ENCODE measurements at places on chromosomes 5 and 9. TPM values are rescaled to one million over a fixed set of nuclear protein-coding genes. Genes with fewer than 3 reads are reported as not detected.

- DNase-seq = no peak
These were observed 15.9 kb downstream of the TCF7 start for GRCh38 chr5:134130239-134130945.

Gene ADAMTS2
- total RNA-seq = 5.1 TPM

- no peak for DNase-seq
These were observed 19.4 kb downstream of the LURAP1L start for GRCh38 chr9:12794101-12794799.

Gene PLCXD3
- total RNA-seq = 1.0 TPM

Gene C5orf63
- total RNA-seq = 1.8 TPM

Gene RAD50
- total RNA-seq = 22.0 TPM

Gene C5orf47
- not detected for total RNA-seq

DNA sequence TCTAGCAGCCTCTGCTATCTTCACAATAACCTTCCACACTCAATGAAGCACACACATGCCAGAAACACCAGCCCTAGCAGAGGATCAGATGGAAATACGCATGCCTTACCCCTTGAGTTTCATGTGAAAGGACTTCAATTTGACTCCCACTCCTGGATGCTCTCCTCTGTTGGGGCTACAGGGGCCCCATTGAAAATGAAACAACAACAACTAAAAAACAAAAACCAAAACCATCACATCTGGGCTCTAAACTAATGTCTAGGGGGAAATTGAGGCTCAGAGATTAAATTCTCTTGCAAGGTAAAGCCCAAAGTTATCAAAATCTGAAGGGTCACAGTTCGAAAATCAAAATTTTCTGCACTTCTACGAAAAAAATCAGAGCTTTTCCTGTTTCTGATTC lies 7.9 kb upstream of the RFESD start:
- DNase-seq = no peak

DNA sequence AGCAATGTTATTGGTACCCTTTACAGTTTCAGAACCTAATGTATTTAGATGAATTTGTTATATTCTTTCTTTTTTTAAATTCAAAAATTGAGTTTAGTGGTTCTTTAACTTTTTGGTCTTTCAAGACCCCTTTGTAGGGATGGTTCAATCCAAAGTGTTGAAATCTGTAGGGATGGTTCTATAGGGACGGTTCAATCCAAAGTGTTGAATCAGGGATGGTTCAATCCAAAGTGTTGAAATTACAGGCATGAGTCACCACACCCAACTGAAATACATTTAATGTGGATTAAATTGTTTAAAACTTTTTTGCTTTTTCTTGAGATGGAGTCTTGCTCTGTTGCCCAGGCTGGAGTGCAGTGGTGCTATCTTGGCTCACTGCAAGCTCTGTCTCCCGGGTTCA lies 30.6 kb downstream of the SNX2 start:
- DNase-seq = no peak

DNA sequence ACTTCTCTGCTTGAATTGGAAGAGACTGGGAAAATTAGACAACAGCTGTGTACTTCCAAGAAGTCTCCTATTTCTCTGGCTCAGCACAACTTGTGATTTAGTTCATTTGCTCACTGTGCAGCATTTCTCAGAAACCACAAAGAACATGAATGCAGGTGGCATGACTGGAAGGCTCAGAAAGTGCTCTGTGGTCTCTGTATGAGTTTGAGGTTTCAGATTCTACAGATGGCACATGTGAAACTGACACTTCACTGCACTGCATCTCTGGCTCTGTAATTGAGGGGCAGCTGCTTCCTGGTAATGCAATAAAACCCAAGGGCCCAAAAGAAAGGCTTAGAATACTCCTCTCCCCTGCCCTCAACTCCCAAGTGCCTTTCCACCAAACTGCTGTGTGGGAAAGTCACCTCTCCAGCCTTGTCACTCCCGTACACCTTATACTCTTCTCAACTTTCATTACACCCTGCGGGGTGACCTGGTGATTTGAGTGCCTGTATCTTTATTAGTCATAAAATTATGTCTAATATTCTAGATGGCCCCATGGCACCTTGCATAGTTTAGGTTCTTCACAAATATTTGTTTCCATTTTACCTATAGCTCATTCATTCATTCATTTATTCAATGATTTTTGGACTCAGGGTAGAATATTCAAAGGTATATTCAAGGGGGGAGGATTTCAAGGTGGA lies 82.5 kb downstream of the ESM1 start:
- DNase-seq = no peak

DNA sequence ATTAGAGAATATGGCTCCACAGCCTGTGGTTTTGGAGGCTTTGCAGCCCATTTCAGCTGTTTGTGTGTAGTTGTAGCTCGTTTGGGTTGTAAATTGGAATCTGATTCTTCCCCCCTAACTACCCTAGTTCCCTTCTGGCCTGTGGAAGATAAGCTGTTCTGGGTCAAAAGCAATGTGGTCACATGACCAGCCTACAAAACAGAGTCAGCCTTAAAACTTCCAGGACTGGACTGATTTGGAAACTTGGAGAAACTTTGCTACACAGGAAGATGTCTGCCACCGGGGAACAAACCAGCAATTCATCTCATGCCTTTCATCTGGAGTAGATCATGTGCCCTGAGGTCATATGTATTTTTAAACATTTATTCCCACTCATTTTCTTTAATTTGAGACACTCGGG lies 83.8 kb downstream of the DAPK1 start:
- no peak for DNase-seq

DNA sequence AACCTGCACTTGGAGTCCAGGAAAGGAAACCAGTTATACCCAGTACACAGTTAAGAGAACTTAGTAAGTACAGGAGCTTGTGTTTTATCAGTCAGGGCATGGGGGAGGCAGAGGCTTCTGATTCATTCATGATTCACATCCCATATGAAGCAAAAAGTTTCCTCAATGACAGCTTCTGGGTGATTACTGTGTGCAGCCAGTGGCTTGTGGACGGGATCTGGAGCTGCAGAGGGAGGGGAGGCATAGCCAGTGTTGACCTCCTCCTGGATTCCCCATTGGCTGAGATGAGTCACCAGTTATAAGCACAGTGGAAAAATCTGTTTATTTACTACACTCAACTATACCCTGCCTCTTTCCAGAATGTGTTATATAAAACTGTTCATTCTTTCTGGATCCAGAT lies 17.7 kb downstream of the IL31RA start:
- DNase-seq = no peak

Gene HMGCS1
- 144 TPM for total RNA-seq

DNA sequence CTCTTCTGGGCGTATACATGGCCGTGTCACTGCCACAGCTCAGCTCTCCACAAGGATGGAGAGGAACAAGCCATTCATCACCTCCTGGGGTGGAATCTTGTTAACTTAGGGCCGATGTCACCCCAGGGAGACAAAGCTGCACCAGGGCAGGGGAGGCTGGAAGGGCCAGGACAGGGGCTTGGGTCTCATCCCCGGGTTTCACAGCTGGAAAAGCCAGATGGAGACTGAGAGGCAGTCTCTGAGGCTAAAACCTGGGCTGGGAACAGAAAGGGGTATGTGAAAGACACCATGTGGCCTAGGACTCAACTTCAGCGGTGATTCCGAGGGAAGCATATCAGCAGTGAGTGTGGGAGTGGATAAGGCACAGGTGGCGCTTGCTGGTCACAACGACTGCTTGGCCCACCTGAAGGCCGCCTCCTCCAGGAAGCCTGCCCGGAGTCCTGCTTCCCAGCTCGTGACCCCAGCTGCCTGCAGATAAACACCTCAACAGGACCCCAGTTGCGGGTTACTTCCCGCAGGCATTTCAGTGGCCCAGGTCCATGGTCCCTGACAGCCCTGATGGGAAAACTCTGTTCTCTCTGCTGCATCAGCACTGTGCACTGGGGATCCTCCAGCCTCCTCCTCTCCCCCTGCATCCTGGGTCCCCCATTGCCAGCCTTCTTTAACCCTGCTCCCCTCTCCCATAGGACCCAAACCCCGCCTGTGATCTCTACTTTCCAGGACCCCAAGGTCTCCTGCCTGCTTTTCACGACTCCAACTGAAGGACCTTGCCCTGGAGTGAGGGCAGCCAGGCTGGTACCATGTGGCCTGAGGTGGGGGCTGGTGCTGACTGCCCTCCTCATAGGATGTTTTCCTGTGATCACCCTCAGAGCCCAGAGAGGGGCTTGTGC lies 51.7 kb upstream of the FCN1 start:
- peak; percentile 41 for DNase-seq

DNA sequence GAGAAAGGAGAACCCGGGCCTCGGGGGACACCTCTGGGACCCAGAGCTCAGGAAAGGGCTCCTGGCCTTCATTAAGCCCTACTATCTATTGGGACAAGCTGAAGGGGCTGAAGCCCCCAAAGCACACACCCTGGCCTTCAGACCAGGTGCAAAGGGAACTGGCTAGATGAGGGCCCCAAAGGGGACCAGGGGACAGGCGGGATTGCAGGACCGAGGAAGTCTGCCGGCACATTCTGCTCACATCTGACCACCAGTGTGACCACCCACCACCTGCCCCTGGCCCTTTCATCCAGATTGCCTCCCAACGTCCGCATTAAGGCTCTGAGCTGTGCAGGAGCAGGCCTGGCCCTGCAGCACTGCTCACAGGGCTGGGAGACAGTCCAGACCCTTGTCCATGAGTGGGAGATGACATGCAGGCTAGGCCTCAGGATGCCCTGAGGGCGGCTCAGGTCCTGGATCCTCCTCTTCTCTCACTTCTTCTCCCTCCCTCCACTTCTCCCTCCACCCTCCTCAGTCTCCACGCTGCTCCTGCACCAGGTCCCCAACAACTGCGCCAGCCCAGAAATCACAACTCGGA lies 19.2 kb downstream of the PSD2 start:
- no peak for DNase-seq

Gene IFNB1
- total RNA-seq = not detected

- DNase-seq = no peak
These were observed 158.0 kb downstream of the DEPDC1B start for GRCh38 chr5:60541980-60542379.

- no peak for DNase-seq
These were observed 37.0 kb downstream of the DMRTA1 start for GRCh38 chr9:22483528-22484070.

DNA sequence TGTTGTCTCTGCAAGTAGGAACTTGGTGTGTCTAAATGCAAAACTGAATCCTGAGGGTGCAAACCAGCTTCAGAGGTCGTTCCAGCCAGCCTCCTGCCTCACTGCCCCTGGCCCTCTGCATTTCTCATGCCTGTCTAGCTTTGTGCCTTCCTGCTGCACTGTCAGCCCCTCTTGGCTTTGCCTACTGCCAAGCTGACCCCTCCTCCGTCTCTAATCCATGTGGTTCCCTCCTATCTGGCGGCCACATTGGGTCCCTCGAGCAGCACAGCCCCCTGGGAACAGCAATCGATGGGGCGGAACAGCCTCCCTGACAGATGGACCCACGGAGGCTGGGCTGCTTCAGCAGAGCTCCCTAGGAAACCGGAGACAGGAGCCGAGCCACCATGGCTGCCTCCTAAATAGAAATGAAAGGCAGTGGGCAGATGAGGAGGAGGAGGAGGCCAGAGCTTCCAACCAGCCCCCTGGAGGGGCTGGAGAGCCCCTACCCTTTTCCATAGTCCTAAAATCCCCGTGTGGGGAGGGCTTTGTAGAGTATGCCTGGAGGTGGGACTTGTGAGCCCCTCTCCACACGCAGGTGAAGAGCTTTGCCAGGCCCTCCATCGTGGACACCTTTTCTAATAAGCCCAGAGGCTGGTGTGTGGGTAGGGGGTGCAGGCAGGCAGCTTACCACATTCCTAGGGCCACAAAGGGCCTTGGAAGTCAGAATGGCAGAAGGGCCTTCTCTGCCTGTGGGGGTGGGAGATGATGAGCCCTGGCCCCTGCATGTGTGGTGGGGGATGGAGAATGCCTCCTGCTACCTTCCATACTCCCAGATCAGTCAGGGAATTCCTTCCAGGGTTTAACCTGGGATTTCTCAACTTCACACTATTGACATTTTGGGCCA lies 9.2 kb upstream of the CXXC5 start:
- no peak for DNase-seq

GRCh38 chr9:22700171-22700570 lies 253.5 kb downstream of the DMRTA1 start:
- no peak for DNase-seq

GRCh38 chr5:159094745-159095144 lies 5.0 kb downstream of the EBF1 start:
- peak; percentile 91 for DNase-seq

DNA sequence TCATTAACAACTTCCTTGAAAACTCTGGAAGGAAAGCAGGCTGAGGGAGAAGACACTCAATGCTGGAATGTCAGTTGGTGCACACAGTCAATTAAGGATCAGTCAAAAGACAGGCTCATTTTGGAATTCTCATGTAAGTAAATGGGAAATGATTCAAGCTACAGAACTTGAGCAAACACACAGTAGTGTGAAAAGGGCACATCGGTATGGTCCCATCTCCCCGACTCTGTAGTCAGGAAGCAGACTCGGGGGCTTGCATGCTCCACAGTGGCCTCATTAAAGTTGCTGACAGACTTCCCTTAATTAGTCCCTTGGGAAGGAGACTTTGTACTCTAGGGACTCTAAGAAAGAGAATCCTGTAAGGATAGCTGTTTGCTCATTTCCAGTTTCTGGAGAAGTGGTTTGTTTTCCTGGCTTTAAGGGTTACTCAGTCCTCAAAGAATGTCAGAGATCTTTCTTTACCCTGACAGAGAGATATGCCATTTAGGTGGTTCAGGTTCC lies 339.2 kb downstream of the ADAMTS6 start:
- no peak for DNase-seq

Gene GTF3C5
- 60.6 TPM for total RNA-seq

DNA sequence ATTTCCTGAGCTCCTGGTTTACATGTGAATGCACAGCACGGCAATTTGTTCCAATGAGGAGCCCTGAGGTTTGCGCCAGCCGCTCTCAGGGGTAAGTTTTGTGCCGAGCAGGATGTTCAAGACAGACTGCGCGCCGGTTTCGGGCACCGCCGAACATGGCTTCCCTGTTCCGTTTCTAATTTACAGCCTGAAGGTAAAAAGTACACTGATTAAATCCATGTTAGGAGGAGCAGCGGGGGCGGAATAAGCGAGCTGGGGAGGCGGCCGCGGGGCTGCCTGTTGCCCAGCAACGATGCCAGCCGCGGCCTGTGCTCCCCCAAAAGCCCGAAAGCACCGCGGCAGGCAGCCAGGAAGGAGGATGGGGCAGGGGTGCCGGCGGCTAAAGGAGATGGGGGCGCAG lies 6.4 kb downstream of the SOWAHA start:
- DNase-seq = no peak

DNA sequence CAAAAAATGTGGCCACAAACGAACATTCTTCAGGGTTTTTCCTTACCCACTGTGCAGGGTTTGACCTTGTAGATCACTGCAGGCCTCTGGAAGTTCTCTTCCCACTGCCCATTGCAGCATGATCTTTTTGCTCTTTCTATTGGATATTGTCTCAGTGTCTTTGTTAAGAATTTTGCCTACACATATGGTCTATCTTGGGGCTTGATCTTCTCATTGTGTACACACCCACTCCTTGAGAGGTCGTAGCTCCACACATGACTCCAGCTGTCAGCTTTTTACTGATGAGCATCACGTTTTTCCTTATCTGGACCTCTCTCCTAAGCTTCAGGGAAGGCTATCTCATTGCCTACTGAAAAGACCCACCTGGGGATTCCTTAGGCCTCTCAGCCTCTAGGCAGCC lies 3.0 kb upstream of the GLRX start:
- DNase-seq = no peak

Measured in suprapubic skin (tissue), 4 donors.